ENCODE measurements at places on chromosomes 3 and 15.

- no peak for DNase-seq
These were observed 2.3 kb downstream of the B4GALT4 start for GRCh38 chr3:119238363-119238762.

DNA sequence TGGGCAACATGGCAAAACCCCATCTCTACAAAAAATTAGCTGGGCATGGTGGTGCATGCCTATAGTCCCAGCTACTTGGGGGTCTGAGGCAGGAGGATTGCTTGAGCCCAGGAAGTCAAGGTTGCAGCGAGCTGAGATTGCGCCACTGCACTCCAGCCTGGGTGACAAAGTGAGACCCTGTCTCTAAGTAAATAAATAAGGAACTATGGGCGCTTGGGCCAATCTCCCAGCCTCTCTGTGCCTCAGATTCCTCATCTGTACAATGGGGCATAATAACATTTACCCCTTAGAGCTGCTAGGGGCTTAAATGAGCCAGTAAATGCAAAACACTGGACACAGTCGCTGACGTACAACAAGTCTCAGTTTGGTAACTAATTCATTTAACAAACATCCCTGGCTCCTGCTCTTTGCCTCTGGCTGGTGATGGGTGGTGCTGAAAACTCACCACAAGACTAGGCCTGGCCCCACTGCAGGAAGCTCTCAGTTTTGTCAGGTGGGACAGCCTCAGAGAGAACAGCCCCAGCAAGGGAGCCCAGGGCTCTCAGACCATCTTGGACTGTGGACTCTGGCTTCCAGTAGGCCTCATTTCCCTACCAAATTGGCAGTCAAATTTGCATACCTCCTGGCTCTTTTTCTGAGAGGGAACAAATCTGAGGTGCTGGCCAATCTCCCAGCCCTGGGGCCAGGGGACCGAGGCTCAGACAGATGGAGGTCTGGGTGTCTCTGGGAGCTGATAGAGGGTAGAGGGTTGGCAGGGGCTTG lies 6.4 kb upstream of the TBC1D2B start:
- no peak for DNase-seq

DNA sequence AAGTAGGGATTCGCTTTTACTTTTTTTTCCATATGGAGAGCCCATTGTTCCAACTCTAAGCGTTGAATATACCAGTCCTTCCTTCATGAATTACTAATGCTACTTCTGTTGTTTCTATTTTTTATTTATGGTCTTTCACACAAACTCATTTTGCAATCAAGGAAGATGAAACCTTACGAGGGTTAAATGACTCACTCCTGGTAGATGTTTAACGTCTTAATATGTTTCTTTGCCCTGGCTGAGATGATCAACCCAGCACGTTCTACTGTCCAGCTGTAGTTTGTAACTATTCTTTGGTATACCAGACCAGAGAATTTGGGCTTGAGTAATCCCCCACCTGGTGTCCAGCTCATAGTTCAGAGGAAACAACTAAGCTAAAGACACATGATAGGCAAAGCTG lies 23.1 kb downstream of the CDCP1 start:
- no peak for DNase-seq

GRCh38 chr15:66581972-66582537 lies 16.3 kb upstream of the LCTL start:
- no peak for DNase-seq

- DNase-seq = no peak
These were observed 211.7 kb upstream of the GADL1 start for GRCh38 chr3:31106204-31106603.

DNA sequence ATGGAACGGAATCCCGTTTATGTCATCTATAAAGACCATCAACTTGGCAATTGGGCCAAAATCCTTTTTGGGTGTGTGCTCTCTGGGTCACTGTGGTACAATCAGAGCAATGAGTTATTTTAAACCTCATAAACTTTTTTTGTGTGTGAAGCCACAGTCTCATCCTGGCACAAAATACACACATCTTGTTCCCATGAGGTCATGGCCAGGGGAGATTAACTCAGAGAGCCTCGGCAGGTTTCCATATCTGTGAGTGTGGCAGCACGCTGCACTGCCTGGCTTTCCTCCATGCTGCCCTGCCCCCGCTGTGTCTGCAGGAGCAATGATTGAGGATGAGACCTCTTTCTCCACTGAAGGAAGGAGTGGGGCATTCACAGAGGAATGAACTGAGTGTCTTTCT lies 54.0 kb upstream of the DLG1 start:
- no peak for DNase-seq

- DNase-seq = no peak
These were observed 118.0 kb upstream of the RAD18 start for GRCh38 chr3:9081184-9081818.

DNA sequence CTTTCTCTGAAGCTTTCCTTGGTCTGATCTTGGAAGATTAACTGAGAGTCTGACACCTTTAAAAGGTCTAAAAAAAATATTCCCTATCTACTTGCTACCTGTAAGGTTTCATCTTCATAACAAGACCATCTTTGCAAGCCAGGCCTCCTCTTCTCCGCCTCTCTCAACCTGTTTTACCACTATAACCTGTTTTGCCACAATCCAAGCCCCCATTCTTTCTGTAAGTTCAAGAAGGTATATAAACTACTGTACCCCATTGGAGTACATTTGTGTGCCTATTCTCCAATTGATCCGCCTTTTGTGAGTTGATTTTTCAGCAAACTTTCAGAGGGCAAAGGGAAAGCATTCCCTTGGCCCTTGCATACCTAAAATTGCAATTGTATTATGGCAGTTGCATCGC lies 319.3 kb upstream of the NECTIN3 start:
- DNase-seq = no peak

GRCh38 chr15:39177561-39177960 lies 403.3 kb upstream of the THBS1 start:
- no peak for DNase-seq

DNA sequence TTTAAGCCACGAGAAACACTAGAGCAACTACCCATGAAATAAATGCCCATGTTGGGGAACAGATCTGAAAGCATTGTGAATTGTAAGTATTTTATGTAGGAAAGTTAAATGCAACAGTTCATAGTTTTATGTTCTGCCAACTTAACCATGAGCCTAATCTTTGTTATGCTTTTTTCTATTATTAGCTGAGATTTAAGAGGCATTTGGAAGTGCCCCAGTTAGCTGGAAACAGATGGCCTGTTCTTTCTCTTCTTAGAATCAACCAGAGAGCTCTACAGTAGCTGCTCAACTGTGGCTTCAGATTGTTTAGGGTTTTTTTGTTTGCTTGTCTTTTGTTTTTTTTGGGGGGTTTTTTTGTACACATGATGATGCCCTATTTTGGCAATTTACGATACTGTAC lies 284.4 kb downstream of the KCNH8 start:
- no peak for DNase-seq

DNA sequence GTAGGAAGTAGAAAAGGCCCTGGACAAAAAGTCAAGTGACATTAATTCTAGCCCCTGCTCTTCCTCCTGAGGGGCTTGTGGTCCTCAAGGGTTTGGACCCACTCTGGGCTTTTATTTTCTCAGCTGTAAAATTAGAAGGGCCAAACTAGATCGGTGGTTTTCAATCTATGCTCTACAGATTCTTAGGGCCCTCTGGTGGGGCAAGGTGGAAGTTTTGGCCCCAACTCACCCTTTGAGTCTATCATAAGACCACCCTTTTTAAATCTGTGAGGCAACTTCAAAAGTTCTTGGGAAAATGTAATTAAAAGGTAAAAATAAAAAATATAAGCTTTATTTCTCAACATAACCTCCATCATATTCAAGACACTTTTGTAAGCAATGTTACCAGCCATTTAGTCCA lies 25.6 kb upstream of the CFAP161 start:
- DNase-seq = peak; percentile 22

DNA sequence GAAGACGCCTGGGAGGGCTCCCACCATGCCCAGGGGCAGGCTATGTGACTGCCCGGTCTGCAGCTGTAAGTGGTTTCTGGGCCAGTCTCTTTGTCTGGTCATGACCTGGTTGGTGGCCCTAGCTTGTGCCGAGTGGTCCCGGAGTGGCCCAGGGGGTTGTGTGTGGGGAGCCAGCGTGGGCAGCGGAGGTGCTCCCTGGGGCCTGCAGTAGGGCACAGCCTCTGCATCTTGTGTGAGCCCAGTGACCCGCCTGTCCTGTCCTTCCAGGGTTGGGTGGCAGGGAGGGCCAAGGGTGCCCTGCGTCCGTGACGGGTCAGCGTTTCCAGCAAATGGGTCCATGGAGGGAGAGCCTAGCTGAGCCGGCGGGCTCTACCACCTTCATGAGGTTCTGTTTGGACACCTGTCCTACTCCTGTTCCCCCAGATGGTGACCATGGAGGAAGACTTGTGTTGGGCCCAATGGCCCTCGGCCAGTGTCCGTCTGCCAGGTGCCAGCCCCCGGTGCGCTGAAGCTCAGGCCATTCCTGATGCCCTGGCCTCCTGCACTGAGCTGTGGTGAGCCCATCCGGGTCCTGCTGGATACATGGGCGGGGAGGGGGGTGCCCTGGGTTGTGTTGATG lies 215.4 kb downstream of the SNRPN start:
- no peak for DNase-seq

DNA sequence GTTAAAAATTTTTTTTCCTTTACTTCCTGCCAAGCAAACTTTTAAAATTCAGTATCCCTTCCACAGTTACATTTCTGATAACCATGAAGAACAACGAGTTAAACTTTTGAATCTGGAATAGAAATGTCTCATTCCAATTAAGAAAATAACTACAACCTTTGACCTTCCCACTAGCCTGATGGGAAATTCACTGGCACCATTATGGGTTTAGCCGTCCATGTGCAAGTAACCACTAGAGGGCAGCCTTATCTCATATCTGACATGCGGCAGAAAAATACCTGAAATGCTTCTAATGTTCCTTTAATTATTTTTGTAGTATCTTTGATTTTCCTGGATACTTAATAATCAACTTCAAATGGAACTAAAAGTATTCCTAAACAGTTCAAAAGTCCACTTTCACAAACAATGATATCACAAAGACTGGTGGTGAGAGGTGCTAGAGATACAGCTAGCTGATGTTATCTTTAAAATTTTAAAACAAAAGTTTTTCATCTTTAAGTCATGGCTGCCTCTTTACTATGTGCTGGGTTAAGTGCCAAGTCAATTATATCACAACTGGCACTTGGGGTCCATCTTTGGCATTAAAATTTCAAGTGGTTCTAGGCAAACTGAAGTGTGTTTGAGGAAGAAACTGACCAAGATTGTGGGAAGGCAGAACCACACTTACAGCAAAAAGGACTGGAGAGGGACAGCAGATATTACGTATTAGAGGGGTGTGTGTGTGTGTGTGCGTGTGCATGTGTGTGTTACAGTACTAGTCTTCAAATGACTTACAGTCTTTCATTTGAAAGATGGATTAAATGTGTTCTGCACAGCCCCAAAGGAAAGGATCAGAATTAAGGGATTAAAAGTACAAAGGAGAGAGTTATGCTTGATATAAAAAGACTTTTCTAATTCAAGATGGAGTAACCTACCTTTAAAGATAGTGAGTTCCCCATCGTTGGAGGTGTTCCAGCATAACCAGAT lies 107.1 kb upstream of the ICE2 start:
- peak; percentile 62 for DNase-seq

DNA sequence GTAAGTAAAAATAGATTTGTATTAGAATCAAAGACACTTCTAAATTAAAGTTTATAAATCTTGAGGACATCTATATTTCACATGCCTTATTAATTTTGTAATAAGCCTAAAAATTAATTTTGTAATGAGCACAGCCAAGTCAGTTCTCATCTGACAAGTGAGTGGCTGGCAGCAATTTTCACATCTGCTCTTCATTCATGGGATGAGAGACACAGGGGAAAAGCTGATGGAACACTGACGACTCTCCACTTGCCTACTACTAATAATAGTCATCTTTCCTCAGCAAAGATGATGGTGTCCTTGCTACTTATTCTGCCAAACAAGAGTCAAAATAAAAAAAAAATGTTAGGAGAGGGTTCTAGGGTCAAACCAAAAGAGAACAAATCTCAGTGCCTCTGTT lies 14.4 kb upstream of the CMSS1 start:
- DNase-seq = no peak

DNA sequence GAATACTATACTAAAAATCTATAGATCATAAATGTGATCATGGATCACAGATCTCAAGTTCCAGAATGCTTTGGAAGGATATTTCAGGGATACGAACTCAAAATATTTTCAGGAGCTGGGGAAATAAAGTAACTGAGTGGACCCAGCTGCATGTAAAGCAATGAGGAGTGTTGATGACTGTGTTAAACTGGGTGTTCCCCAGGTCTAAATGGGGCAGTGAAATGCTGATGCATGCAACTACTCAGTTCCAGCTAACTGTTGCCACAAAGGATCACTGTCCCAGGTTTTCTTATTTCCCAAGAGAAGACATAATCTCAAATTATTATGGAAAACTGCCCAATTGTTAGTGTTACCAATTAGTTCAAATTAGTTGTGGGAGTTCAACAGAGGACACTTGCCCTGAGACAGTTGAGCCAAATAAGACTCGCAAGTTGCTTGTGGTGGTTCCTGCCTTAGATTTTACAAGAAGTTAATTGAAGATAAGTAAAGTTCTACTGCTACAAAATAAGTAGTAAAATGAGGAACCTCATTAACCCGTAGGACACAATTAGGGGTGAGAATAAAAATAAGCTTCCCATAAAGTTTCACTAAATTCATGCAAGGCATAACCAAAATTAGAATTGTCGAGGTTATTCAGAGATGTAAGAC lies 66.3 kb upstream of the IL12A start:
- no peak for DNase-seq

GRCh38 chr3:82080792-82081191 lies 319.3 kb upstream of the GBE1 start:
- DNase-seq = no peak

- no peak for DNase-seq
These were observed 45.6 kb upstream of the THSD4 start for GRCh38 chr15:71069693-71070092.

GRCh38 chr15:100807028-100807427 lies 72.6 kb upstream of the ALDH1A3 start:
- no peak for DNase-seq

- no peak for DNase-seq
These were observed 64.0 kb upstream of the HACD2 start for GRCh38 chr3:123648696-123649405.

- no peak for DNase-seq
These were observed 27.1 kb upstream of the RORA start for GRCh38 chr15:61256231-61256630.

GRCh38 chr3:169998668-169999131 lies 32.1 kb downstream of the SEC62 start:
- no peak for DNase-seq

- DNase-seq = no peak
These were observed 70.7 kb downstream of the SSR3 start for GRCh38 chr3:156483961-156484787.

- peak; percentile 62 for DNase-seq
These were observed 75.5 kb downstream of the ZBTB20 start for GRCh38 chr3:115071601-115072000.

- DNase-seq = no peak
These were observed 56.7 kb downstream of the RBMS3 start for GRCh38 chr3:29337565-29337964.

GRCh38 chr3:25181096-25181495 lies 247.0 kb upstream of the RARB start:
- no peak for DNase-seq

- no peak for DNase-seq
These were observed 96.2 kb downstream of the UBE3A start for GRCh38 chr15:25342629-25343028.

- DNase-seq = no peak
These were observed 892 bp downstream of the CD200R1L start for GRCh38 chr3:112845772-112846171.

GRCh38 chr15:68249058-68249713 lies 19.7 kb upstream of the CLN6 start:
- no peak for DNase-seq
